ENCODE measurements at places on chromosomes 1 and 21. TPM values are rescaled to one million over a fixed set of nuclear protein-coding genes. Genes with fewer than 3 reads are reported as not detected.

DNA sequence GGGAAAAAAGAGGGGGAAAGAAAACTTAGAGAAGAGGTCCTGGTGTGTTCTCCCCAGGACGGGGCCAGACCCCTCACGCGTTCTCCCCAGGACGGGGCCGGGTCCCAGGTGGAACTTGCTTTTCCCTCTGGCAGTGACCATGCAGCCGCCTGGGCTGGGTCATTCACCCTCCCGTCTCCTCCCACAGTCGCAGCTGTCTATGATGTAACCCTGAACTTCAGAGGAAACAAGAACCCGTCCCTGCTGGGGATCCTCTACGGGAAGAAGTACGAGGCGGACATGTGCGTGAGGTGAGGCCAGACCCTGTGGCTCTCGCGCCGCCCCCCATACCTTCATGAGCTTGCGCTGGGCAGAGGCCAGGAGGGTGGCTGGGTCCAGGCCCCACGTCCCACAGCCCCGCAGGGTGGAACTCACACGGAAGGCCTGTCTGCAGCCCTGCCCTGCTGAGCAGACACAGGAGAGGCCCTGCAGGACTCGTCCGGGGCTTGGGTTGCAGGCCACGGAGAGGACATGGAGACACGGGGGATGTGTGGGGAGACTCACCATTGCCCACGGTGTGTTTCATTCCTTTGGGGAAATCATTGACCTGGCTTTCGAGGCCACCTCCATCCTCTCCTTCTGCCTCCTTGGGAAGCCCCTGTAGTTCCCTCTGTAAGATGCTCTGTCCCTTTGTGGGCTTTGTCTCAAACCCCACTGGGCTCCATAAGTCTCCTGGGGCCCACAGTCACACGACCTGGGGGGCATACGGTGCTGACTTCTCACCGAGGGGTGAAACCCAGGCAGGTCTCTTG, 40.7 kb upstream of the TRAPPC10 start:
- no peak for DNase-seq

GRCh38 chr1:212173567-212173966, 111.6 kb upstream of the PPP2R5A start:
- no peak for DNase-seq

GRCh38 chr1:1024149-1024770, 4.3 kb downstream of the AGRN start:
- no peak for DNase-seq

DNA sequence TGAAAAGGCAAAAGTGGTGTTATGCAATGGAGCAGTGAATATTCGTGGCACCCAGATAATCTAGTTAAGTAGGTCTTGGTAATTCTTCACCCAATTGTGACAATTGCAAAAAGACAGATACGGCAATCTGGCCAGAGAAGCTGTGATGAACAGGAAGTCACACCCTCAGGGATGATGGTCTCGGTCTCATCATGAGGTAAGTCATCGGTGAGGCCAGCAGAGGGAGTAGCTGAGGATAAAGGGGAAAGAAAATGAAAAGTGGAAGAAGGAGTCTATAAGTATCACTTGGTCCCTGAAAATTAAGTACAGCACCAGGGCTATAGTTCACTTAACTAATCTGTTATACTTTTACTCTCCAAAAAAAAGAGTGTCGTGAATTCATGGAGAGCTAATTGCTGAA, 258.8 kb upstream of the NCAM2 start:
- DNase-seq, result no peak

DNA sequence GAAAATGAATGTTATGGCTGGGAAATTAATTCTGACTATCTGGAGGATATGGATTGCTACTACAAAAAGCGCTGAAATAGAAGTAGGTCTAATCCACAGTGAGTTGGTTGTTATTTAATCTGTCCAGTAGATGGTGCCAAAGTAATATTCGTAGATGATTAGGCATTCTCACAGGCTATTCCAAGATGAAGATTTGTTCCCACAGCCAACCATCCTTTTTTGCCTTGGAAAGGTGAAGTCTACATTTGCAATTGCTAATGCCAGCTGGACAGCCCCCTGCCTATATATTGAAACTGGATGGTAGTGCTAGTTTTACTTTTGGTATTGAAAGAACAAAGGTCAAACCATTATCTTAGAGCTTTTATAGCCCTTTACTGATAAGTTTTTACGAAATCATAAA, 43.8 kb downstream of the RBM11 start:
- peak; percentile 52 for DNase-seq

GRCh38 chr1:117556341-117556740, 49.5 kb upstream of the TENT5C start:
- no peak for DNase-seq

DNA sequence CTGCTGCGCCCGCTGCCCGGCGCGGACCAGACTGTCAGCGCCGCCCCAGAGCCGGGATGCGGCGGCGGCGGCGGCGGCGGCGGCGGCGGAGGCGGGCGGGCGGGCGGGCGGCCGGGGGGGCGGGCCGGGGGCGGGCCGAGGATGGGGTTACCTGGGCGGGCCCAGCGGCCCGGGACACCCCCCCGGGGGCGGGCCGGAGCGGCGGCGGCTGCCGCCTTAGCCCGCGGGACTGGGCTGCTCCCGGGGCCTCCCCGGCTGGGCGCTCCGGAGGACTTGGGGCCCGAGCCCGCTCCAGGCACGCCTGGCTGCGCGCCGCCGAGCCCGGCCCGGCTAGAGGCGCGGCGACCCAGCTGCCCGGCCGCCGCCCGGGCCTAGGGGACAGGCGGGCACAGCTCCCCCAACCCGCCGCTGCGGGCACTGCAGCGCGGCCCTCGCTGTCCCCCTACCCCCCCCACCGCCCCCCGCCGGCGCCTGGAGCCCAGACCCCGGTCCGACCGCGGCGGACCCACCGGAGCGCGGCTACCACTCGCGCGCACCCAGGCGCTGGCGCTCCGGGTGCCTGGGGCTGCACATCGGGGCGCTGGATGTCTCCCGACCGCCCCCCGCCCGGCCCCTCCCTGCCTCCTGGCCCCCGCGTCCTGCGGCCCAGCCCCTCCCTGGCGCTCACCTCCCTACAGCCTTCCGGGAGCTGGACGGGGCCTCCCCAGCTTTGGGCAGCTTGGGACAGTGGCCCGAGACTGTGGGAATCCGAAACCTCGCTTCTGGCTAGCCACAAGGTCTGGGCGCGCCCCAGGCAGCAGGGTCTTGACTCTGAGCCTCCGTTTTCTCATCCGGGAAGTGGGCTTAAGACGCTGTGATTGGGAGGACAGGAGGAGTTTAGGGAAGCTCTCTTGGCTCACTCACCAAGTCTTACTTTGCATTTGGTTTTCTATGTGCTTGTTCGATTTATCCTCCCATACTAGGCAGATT, at the start of gene WNT4:
Gene WNT4 (minus strand): TSS at position 33 of the 969 bp plus-strand sequence. CDS start 175 bp downstream, outside the sequence.
- peak; percentile 48 for DNase-seq

GRCh38 chr1:240831191-240831631, 219.3 kb upstream of the GREM2 start:
- peak; percentile 89 for DNase-seq

DNA sequence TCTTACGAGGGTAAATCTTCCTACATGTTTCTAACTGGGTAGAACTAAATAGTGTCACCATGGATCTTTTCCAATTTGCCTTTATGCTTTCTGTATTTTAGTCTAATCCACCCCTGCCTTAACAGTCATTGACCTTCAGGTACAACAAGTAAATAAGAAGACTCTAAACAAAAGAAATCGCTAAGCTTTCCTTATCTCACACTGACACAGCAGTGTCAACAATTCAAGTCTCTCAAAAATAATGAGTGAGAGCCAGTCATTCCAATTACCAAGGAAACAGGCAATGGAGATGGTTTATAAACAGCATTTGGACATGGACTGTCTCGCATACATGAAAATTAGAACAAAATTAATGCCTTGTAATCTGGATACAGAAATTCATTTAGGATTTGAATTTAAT, 365.8 kb downstream of the VAV3 start:
- peak; percentile 15 for DNase-seq

DNA sequence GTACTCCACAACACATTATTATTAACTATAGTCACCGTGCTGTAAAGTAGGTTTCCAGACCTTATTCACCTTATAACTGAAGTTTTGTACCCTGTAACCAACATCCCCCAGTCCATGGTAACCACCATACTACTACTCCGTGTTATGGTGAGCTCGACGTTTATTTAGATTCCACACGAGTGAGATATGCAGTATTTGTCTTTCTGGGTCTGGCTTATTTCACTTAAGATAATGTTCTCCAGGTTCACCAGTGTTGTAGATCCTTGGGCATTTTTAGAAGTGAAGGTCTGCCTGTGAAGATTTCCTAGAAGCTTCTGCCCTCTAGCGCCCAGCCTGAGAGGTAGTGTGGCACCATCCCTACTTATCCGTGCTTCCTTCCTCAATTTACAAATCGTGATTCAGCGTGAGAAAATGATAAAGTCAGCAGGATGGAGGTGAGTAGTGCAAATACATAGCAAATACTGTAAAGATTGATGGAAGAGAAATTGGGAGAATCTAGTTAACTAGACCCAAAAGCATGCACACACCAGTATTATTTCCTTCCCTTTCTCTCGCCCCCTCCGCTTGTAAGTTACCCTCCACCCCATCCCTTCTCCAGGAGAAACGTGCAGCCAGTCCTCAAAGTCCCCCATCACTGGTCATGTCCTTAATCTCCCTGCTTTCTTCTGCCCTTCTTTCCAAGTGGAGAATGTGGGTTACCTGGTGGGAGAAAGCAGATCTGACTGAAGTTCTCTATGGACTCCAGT, 36.0 kb upstream of the DISC1 start:
- DNase-seq, result peak; percentile 69

DNA sequence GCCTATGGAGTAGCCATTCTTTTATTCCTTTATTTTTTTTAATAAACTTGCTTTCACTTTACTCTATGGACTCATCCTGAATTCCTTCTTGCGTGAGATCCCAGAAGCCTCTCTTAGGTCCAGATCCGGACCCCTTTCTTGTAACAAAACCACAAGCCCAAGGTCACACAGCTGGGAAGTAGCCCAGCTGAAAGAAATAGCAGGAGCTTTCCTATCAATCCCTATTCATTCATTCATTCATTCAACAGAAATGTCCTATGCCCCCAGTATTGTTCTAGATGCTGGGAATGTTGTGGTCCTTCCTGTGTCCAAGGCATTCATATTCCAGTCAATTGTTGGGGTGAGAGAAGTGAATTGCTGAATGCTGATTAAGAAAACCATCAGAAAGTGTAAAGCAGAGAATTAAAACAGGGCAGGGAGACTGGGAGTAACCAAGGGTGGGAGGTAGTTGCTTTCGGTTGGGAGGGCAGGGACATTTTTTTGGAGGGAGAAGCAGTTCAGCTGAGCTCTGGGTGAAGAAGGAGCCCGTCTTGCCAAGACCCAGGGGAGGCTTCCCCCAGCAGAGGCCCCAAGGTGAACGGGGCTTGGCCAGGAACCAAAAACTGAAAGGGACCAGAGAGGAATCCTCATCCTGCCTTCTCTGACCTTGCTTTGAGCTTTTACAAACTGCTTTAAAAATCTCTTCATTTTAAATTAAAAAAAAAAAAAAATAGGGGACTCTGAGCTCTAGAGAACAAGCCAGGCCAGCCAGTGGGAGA, 10.8 kb downstream of the PLA2G2D start:
- DNase-seq, result no peak

DNA sequence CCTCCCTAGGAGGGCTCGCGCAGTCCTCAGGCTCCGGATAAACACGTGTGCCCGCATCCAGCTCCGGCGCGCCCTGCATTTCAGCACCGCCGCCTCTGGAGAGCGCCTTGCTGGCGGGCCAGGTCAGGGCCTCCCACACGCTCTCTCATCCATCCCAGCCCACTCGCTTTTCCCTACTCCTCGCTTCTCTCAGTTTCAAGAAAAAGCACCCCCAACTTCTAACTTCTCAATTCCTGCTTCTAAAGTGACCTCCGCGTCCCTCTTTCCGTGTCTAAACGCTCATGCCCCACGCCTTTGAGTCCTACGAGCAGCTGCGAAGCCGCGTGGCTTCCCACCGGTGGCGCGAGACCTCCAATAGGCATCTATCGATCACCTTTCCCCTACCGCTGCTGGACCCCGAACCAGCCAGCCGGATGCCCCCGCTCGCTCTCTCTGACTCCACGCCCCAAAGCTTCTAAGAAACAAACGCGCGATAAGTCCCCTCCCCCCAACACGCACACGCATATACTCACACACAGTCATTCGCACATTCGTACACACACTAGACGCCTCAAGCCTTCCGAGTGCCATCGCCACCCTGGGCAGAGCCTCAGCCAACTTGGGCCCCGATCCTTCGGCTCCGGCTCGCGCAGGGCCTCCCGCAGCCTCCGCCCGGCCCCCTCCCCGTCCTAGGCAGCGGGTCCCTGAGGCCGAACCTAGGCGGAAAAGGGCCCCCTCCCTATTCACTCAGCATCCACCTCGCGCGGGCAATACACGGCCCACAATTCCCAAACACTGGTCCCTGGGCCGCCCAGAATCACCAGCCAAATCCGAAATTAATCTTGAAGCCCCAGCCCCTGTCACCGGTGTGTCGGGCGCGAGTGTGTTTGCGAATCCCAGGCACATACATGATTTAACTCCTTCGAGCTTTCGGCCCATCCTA, 1.1 kb downstream of the NMNAT2 start:
- DNase-seq, result peak; percentile 39

DNA sequence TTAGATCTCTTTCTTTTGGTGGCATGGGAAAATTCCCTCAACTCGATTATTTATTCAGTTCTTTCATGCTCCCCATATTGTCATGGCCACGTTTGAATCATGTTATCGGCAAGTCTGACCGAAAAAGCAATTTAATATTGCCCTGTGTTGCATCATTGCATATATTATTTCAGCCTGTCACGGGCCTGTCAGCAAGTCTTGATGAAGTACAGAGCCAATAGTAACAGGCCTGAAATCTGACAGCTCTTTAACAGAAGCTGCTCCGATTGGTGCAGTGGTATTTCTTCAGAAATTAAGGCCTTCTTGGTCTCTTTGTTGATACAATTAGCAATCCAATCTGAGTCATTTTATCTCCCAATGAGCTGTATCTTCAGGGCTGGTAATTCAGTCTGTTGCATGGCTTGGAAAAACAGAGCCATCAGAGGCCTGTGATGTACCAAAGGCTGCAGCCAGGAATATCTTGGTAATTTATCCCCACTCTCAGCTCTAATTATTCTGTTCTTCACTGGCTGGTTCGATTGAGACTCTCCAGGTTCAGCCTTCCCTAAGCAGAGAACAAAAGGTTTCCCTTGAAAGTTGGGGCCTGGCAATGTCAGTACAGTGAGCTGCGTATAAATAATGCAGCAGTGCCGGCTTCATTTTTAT, 149.5 kb downstream of the FGGY start:
- DNase-seq, result peak; percentile 77

DNA sequence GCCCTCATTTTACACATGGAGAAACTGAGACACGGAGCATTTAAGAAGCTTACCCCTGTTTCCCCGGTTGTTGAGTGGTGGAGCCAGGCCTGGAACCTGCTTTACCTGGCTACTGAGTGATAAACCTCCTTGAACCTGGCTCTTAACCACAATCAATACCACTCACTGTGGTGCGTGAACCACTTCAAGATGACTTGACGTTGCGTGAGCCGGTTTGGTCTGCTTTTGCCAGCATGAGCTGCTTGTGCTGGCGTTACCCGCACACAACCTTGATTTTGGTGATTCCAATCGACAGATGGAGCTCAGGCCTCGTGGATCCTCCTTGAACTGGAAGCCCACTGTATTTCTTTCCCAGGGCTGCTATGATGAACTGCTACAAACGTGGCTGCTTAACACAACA, 6.1 kb upstream of the TINAGL1 start:
- DNase-seq, result no peak

KLF17 gene
- total RNA-seq, result 0.37 TPM

CHRM3 gene
- 0.20 TPM for total RNA-seq

PADI1 gene
- total RNA-seq, result 1.1 TPM

CFHR1 gene
- not detected for total RNA-seq
